ENCODE measurements at places on chromosomes 1 and 21.

DNA sequence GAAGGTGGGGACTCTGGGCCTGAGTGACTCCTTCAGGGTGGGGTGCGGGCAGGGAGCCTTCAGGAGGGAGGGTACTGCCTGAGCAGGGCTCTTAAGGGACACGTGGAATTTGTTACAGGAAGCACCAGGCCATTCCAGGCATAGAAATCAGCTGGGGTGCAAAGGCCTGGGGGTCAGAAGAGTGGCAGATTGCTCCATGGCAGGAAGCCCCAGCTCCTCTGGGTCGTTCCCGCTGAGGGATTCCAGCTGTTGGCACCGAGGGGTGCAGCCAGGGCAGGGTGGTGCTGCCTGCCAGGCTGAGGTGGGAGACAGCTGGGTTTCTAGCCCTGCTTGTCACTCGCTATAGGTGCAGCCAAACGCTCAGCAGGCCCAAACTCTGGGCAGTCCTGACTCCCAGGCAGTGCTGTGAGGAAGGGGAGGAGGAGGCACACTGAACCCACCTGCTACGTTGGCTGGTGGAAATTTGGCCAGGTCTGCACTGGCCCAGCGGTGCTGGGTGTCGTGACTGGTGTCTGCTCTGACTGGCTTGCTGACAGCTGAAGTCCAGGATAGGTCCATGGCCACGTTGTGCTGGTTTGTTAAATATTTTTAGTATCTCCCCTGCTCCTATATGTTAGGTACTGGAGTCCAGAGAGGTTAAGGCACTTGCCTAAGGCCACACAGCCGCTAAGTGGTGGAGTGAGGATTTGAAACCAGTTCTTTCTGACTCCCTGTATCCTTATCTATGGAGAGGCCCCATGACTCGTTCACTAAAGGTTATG, 19.3 kb downstream of the TNFRSF1B start:
- DNase-seq = no peak

- no peak for DNase-seq
These were observed 683 bp downstream of the LRRC8B start for GRCh38 chr1:89525169-89525855.

GRCh38 chr1:201354901-201355295, 22.6 kb downstream of the TNNT2 start:
- no peak for DNase-seq

DNA sequence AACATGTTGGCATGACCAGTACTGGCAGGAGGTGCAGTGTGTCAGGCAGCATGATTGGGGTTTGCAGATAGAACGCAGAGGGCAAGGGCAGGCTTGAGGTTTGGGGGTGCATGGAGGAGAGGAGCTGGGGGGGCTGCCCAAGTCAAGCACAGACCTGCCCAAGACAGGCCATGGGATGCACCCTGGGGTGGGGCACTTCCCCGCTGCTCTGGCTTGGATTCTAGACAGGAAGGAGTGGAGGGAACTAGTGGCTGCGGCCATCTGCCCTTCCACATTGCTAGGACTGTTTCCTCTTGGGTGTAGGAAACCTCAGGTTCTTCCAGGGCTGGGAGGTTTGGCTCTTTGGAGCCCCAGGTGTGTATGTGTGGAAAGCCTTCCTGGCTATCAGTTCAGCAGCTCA, 3.0 kb downstream of the PDXK start:
- DNase-seq = no peak

- DNase-seq = no peak
These were observed 14.3 kb downstream of the SDHB start for GRCh38 chr1:17039522-17039921.

GRCh38 chr1:180343921-180344769, 114.1 kb downstream of the LHX4 start:
- DNase-seq = peak; percentile 94

DNA sequence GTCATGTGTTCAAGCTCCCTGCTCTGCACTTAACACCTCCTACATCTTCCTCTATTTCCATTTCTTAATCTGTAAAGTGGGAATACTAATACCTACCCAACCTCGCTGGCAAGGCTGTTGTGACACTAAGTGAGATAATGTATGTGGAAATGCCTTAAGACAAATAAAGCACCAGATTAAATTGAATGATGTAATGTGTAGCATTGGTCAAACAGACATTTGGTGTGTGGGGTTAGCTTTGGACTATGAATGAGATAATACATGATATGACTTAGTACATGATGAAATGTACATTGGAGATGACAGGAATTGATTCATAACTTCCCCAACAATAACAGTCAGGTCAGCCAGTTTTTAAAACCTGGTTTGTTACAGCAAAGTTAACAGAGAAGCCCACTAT, 5.2 kb downstream of the AMPD1 start:
- DNase-seq = no peak

GRCh38 chr21:41993744-41994143, 16.4 kb downstream of the ZBTB21 start:
- DNase-seq = no peak

DNA sequence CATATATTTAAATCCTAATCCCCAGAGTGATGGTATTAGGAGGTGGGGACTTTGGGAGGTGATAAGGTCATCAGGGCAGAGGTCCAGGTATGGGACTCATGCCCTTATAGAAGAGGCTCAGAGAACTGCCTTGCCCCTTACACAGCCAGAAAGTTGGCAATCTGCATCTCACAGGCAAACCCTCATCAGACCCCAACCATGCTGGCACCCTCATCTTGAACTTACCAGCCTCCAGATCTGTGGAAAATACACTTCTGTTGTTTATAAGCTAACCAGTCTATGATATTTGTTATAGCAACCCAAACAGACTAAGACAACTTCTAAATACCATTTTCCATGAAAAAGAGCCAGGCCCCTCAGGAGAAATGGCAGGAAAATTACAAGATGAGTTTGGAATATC, 69.3 kb upstream of the PRDX6 start:
- DNase-seq = no peak

DNA sequence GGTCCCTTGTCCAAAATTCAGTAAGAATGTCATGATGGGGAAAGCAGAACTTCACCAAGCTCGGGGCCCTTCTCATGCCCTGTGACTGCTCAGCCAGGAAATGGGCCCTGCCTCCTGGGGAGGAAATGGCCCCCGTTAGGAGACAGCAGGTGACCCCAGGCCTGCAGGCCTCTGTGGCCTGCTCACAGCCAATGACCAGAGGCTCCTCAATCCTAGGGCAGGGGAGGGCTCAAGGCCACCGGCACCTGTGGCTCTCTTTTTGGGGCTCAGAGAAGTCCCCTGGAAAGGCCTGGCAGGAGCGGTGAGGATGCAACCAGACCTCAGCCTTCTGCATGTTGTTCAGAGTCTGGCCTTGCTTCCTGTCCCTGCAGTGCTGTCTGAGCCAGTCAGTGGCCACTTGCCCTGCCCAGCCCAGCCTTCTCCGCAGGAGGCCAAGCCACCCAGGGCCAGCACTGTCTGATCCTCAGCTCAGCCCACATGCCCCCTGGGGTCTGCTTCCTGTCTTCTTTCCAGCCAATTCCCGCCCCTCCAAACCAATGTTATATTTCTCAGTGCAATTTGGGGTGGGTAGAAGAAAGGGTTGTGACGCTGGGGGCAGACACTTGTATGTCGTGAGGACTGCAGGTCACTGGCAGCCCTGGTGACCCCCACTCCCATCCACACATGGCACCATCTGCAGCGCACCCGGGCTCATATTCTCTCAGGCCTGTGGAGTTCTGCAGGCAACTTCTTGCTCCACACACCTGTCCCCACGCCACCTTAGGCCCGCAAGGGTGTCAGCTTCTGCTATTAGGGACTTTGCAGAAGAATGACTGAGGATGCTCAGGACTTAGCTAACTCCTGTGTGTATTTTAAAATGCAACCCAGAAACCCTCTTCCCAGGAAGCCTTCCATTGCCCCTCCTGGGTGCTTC, 83.6 kb downstream of the ITPKB start:
- no peak for DNase-seq
